ENCODE measurements at places on chromosomes 2 and 18. TPM values are rescaled to one million over a fixed set of nuclear protein-coding genes. Genes with fewer than 3 reads are reported as not detected.

TPO gene
- total RNA-seq: not detected

TMEM178A gene
- 0.92 TPM for total RNA-seq

FEV gene
- not detected for total RNA-seq

SULT1C4 gene
- total RNA-seq: 0.30 TPM

MC2R gene
- not detected for total RNA-seq

DSG4 gene
- not detected for total RNA-seq

Measured in smooth muscle cell of the umbilical artery (primary cell).